ENCODE measurements at places on chromosomes 12 and 14.

DNA sequence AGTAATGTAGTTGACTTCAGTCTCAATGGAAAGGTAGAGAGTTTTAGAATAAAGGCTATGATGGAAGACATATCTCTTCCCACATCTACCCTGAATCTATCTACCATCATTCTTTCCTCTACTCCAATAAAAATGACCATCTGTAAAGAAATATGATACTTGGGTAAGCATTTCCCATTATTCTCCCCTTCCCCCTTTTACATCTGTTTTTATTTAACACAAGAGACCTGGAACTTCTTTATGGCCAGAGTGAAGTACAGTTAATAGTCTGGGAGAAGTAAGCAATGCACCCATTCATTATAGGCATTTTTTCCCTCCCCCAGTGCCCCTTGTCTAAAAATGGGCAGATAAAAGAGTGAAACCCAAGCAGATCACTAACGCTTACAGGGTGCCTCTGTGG is 6.5 kb downstream of the TPH2 start:
- no peak for DNase-seq

GRCh38 chr12:5377997-5378592 is 53.8 kb upstream of the NTF3 start:
- no peak for DNase-seq

- DNase-seq: no peak
Observed at GRCh38 chr12:112191201-112191600, 65.8 kb downstream of the TRAFD1 start.

GRCh38 chr12:113650476-113650875 is 178.8 kb upstream of the LHX5 start:
- no peak for DNase-seq

GRCh38 chr14:96804895-96805294 is 7.7 kb downstream of the VRK1 start:
- DNase-seq: no peak

DNA sequence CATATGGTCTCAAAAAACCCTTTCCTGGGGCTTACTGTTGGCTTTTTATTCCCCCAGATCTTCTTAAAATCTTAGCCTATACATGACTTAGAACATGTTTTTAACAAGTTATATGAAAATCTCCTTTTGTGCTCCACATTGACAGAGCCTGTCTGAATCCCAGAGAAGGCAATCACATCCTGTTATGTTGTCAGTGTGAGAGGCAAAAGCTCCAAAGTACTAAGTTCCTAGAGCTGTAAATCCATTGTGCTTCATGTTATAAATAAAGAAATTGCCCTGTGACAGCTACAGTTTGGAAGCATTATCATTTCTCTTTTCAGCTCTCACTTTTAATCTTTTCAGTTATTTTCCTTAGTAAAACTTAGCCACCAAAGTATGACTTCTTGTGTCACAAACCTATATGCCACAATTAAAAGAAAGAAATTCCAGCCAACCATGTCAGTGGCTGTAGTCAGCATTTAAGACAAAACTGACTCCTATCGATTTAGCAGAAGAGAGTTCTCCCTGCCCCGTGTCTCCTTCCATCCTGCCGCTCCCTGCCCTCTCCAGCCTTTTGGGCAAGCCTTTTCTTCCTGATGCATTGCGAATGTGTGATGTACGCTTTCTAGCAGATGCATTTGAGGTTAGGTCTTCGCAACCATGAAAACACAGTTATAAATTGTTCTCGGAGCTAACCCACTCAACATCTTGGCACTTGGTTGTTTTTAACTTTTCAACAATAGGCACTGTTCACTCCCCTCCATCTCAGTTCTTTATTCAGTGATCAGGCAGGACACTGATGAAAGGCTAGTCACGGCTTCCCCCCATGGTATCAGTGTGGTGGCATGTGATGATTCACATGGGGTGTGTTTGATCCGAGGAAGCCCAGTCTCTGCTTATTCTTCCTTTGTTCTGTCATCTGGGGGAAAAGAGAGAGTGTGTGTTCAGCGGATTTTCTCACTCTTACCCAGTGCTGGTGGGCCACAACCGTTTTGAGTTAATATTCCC is 143.5 kb downstream of the SSPN start:
- no peak for DNase-seq

- peak; percentile 66 for DNase-seq
Observed at GRCh38 chr12:57243521-57244311, 7.3 kb downstream of the STAC3 start.

Data from fibroblast of villous mesenchyme (primary cell).